ENCODE measurements at places on chromosomes 13 and 19.

DNA sequence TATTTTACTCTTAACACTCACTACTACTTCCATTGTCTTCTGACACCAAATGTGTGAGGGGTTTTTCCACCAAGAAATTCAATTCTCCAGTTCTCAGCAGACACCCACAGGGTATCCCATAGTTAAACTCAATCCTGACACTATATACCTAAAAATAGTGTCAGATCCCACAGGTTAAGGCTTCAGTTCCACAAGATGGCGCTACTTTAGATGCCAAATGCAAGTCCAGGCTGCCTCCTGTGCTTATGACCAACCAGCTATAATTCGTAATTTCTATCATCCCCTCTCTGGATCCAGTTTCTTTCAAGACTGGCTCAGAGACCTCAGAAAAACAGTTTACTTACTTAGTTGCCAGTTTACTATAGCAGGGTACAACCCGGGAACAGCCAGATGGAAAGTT lies 1146.2 kb upstream of the SPRY2 start:
- no peak for DNase-seq

DNA sequence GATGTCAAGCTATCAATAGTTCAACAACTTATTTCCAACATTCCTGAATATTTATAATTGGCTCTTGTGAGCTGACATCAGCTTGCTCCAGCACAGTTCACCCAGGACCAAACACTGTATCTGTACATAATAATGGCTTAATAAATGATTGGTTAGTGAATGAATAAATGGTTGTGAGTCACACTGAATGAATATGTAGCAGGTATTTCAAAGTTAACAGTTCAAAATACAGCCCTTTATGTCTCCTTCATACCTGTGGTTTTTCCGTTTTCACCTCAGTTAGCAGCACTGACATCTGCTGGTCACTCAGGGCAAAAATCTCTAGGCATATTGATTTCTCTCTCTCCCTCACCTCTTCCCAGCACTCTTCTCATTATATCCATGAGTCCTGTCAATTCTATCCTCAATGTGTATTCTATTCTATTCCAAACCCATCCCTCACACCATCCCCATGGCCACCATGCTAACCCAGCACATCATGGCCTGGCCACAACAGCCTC lies 76.3 kb downstream of the PEG3 start:
- no peak for DNase-seq

- DNase-seq, result no peak
These were observed 13.9 kb downstream of the SAMD4B start for GRCh38 chr19:39356073-39356472.

DNA sequence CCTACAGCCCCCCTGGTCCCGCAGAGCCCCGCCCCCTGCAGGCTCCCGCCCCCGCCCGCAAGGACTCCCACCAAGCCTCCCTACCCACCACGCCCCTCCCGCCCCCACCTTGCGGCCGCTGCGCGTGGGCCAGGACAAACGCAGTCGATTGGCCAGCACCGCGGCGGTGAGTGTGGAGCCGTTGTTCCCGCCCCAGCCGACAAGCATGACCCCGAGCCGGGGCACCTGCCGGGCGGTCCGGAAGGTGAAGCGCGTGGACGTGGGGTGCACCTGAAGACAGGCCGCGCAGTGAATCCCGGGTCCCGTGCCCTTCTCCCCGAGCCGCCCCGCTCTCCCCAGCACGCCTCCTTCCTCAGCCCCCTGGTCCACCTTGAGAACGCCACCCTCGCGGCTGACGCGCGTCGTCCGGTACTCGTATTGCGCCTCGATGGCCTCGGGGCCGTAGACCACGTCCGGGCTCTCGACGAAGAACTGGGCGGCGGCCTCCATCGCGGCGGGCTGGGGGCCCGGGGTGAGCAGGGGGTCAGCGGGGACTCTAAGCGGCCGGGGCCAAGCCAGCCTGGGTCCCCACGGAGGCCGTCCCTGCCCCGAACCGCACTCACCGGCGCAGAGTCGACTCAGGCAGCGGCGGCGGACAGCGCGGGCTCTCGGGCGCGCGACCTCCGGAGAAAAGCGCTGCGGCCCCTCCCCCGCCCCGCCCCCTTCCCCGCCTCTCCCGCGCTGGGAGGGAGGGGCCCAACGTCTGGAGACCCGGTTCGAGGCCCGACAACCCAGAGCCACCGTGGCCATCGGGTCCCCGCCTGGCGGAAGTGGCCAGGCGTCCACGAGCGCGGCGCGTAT lies at the start of gene ISYNA1:
Gene ISYNA1 (minus strand): TSS at position 643 of the 840 bp plus-strand sequence. CDS start 154 bp downstream, at position 489.
- no peak for DNase-seq

DNA sequence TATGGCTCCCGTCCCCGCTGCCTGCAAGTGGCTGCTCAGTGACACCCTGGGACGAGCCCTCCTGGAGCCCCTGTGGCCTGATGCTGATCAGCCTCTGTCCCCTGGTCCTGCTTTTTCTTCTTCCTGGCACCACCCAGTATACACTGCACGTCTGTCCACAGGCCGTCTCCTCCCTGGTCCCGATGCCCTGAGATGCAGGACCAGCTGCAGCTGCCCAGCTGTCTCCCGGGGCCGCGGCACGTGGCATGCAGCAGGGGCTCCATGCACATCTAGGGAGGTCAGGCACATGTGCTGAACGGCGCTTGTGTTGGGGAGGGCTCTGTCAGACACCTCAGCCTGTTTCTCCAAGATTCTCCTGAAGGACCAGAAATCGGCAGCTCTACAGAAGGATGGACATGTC lies 30.2 kb downstream of the ZFR2 start:
- no peak for DNase-seq

DNA sequence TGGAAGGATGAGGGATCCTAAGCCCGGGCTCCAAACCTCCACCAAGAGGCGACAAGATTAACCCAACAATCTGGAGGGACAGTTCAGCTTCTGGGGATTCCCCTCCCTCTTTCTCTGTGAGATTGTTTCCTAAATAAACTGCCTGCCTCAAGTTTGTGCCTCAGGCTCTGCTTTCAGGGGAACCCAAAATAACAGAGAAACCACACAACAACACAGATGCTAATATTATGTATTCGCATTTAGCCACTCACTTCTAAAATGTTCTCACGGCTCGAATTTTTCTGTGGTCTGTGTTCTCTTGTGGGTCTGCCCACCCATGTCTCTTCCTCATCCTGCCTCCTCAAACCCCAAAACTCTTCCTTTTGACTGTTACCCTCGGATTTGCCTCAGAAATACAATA lies 1381.1 kb upstream of the SLC10A2 start:
- DNase-seq, result no peak

DNA sequence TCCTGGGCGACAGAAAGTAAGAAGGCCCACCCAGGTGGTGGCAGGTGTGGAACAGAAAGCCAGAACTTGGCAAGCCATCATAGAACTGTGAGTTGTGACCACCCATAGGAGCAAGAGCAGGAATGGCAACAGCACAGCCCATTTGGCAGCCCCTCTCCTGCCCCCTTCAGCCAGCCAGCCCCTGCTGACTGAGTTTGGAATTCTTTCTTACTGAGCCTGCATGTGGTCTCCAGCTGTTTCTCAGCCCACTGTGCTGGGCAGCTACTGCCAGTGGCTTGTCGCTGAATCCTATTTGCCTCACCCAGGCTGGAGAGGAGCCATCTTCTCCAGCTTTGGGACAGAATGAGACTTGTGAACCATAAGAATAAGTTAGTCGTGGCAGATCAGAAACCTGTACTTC lies 28.3 kb downstream of the CNMD start:
- DNase-seq, result no peak

DNA sequence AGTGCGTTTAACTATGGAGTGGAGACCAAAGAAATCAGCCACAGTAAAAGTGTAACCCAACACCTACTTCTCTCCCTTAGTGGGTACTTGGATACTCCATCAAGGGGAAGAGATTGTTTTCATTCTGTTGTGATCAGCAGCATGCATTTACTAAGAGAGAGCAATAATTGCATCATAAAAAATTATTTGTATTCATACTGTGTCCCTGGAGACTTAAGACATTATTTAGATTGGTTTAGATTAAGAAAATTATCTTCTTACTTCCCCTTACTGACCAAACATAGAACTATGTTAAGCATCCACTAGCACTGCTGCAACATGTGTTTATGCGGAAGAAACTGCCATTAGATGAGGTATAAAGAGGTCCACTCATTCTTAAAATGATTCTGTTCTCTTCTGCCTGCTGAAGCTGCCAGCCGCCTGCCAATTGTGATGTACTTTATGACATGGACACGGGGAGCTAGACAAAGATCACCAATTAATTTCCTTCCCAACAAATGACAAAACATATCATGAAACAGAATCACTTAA lies 738.5 kb downstream of the DIAPH3 start:
- DNase-seq, result no peak

DNA sequence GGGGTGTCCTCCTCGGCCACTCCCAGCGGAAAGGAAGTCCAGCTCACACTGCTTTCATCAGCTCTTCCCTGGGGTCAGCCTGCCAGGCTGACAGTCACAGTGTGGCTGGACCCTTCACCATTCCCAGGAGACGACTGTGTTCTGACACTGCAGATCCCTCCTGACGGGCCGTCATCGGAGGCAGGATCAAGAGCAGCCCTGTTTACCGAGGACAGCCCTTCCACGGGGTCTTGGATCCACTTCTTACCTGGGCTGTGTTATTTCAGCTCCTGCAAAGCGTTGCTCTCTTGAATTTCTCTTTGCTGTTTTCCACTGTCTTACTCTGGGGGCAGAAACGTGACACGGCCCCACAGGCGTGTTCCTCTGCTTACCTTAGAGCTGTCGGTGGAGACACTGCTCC lies 149.9 kb upstream of the SOX1 start:
- no peak for DNase-seq

GRCh38 chr13:40476175-40476958 lies 190.1 kb downstream of the FOXO1 start:
- DNase-seq, result no peak

GRCh38 chr19:23528376-23528775 lies 133.1 kb upstream of the ZNF91 start:
- no peak for DNase-seq

DNA sequence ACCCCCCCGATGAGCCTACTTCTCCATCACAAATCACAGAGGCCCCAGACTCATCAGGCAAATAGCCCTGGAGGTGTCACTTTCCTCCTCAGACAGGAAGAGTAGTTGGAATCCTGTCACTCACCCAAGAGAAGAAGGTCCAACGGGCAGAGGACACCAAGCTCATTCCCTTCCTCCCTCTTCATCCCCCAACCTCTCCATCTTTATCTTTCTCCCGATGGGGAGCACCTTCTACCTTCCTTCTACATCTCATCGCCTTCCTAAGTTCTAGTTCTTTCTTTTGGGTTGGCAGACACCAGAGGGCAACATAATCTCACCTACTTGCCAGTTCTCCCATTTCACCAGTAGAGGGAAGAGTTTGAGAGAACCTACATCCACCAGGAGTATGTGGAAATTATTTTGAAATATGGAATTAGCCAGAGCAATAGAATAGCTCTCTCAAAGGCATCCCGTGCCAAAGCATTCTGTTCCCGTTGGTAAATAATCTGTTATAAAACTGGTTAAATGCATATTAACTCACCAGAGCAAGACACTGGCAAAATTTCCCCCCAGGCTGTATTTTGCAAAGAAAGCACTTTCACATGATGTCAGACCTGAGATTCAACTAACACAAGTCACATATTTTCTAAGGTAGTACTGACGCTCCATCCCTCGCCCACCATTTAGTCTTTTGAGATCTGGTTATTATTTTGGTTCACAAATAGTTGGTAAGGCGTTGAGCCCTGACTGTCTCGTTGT lies 55.0 kb downstream of the ZIC5 start:
- DNase-seq, result no peak

GRCh38 chr19:43624933-43625332 lies 5.5 kb upstream of the ZNF428 start:
- no peak for DNase-seq

- no peak for DNase-seq
These were observed 8.1 kb upstream of the IGFL3 start for GRCh38 chr19:46132508-46133100.

- no peak for DNase-seq
These were observed 61.1 kb upstream of the MCF2L start for GRCh38 chr13:112907871-112908331.

DNA sequence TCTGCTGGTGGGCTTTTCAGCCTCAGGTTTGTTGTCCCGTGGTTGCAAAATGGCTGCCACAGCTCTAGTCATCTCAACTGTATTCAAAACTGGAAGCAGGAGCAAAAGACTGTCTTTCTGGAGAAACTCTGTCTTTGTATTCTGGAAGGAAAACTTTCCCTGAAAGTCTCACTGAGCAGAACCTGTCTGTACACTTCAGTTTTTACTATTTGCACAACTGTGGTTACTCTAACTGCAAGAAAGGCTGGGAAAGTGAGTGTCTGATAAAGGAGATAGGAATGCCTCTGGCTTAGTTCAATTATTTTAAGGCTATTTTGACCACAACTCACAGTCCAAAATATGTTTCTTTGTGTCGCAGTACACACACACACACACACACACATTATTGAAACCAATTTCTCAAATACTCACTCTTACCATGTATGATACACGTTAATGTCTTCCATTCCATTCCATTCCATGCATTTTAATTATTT lies 49.7 kb upstream of the EHD2 start:
- no peak for DNase-seq

DNA sequence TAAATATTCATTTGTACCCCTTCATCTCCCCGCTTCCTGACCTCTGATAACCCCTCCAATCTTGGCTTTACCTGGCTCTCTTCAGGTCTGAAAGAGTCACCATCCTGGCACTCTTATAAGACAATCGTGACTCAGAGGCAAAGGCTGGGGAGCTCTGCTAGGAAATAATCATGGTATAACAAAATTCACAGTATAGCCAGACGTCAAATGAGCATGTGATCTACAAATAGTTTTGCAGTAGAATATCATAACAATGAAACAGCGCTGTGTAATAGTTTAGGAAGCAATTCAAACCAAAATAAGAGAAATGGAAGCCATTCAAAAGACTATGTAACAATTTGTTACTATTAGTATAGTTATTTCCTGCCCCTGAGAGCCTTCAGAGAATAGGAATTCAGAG lies 34.2 kb downstream of the RXFP2 start:
- DNase-seq, result no peak

DNA sequence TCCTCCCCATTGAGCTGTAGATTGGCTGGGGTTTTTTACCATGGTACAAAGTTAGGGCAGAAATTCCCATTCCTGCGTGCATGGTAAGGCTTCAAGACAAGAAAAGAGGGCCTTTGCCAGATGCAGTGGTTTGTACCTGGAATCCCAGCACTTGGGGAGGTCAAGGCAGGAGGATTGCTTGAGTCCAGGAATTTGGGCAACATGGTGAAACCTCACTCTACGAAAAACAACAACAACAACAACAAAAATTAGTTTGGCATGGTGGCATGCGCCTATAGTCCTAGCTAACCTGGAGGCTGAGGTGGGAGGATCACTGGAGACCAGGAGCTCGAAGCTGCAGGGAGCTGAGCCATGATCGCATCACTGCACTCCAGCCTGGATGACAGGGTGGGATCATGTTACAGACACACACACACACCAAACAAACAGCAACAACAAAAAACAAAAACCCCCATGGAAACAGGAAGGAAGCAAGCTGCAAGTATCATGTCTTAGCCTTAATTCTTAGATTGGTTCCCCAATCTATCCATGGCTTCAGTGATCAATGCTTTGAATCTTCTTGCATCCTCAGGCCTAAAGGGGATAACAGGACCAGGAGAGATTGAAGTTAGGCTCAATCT lies 5.5 kb upstream of the WTIP start:
- DNase-seq, result no peak

DNA sequence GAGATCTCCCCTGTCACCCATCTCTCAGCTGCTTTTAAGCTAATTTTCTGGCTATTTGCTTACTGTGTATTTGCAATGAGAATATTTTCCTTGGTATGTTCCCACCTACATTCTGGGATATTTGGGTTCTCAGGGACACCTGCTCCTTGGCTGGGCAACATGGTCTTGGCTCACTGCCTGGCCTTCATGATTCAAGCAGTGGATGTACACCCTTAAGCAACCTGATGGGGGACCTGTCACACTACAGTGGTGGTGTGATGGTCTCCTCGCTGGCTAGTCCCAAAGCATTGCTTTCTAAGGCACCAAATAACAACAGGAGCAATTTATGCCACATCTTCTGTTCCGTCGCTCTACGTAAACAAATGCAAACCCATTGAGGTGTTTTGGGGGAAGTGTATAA lies 35.3 kb upstream of the RFC3 start:
- no peak for DNase-seq

Data from posterior cingulate gyrus (tissue), 11 donors.